ENCODE measurements at places on chromosomes 12 and 14.

GRCh38 chr14:77556946-77557345 is 58.3 kb upstream of the ISM2 start:
- no peak for DNase-seq

GRCh38 chr14:65187421-65188049 is 85.2 kb upstream of the MAX start:
- no peak for DNase-seq

DNA sequence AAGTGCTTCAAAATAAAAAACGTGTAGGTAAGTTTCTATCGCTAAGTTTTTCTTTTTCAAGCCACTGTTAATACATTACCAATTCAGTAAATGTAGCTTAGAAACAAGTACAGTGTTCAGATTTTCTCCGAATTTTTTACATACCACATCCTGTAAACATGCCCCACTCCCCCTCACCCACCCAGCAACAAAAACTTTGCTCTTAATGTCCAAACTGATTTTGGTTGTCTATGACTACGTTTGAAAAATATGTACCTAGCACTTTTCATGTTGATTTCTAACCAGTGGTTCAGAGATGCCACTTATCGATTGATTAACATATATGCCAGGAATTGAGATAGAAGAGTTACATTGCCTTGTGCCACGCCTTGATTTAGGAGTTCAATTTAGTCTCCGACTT is 663 bp upstream of the LIN7A start:
- no peak for DNase-seq

GRCh38 chr12:93798279-93799151 is 121.3 kb downstream of the CRADD start:
- no peak for DNase-seq

All from AG10803 (cell line).